SK-N-SH treated with all-trans-retinoic acid at 6 μM for 48 hours (cell line): ENCODE measurements at places on chromosomes 11 and 22.

DNA sequence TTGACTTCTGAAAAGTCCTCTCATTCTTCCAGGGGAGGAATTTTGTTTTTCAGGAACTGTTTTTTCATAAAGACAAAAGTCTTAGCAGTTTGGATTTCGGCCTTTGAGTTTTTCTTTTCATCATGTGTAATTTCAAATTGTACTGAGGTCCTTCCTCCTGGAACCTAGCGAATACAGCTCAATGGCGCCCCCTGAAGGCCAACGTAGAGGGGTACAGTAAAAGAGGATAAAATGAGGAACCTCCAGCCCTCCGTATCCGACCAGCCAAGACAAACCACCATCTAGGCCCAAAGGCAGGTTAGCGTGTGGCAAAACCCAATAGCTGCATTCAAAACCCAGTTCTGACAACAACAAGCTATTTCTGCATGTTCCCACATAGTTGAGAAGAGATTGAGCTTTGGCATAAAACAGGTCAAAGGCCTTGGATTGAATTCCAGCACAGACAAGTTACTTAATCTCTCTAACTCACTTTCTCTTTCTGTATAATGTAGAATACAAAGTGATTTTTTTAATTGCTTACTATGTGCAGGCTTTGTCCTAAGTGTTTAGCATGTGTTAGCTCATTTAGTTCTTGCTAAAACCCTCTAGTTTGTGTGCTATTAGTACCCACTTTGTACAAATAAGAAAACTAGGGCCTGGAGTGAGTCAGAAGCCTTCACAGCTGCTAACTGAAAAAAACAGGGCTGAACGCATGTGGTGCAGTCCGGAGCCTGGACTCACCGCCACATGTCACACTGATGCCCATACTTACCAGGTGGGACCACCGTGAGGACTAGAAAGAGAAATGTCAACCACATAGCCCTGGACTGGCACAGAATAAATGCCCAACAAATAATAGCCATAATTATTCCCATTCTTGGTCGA is 43.2 kb upstream of the ETS1 start:
- ATAC-seq: peak; percentile 96

- ATAC-seq: no peak
Observed at GRCh38 chr11:111836162-111836561, 35.2 kb downstream of the ALG9 start.

GRCh38 chr11:99325847-99326246 is 305.1 kb downstream of the CNTN5 start:
- ATAC-seq: no peak

DNA sequence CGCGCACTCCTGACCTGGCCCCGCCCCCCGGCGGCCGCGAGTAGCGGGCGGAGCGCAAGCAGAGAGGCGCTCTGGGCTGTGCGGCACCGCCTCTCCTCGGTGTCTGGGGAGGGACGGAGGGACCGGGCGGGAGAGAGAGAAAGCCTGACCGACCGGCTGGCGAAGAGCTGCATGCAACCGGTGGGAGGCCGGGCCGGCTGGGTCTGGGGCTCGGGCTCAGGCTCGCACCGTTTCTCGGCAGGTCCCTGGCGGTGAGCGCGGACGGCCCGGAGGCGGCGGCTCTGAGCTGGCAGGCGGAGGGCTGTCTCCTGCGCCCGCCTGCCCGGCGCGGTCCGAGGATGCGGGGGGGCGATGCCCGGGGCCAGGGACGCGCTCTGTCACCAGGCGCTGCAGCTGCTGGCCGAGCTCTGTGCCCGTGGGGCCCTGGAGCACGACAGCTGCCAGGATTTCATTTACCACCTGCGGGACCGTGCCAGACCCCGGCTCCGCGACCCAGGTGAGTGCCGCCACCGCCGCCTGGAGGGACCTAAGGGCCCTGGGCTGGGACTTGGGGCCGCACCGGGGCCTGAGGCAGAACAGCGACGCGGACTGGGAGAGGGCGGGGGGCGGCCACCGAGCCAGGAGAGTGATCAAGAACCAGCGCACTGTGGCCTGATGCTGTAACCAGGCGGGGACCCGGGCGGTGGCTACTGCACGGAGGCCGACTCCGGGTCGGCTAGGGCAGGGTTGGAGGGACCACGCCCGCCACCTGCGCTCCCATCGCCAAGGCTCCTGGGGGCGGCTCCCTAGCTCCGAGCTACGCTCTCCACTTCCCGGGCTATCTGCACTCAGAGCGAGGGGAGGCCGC is at the start of gene SYT9:
Gene SYT9 (plus strand): TSS at position 69 of the 847 bp plus-strand sequence. CDS start 283 bp downstream, at position 352.
- ATAC-seq: peak; percentile 89

DNA sequence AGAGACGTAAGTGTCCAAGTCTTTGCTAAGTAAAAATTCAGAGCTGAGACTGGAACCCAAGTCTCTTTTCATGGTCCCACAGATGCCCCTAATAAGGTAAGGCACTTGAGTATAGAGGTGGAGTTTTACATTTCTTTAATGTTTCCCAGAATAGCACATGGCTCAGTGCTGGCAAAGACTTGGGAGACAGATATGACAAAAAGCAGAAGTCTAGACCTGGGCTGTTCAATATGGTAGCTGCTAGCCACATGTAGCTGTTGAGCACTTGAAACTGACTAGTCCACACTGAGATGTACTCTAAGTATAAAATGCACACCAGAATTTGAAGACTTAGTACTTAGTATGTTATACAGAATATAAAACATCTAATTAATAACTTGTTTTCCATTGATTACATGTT is 17.6 kb downstream of the VSTM5 start:
- no peak for ATAC-seq

GRCh38 chr22:38569181-38569971 is 607 bp downstream of the DMC1 start:
- ATAC-seq: no peak

DNA sequence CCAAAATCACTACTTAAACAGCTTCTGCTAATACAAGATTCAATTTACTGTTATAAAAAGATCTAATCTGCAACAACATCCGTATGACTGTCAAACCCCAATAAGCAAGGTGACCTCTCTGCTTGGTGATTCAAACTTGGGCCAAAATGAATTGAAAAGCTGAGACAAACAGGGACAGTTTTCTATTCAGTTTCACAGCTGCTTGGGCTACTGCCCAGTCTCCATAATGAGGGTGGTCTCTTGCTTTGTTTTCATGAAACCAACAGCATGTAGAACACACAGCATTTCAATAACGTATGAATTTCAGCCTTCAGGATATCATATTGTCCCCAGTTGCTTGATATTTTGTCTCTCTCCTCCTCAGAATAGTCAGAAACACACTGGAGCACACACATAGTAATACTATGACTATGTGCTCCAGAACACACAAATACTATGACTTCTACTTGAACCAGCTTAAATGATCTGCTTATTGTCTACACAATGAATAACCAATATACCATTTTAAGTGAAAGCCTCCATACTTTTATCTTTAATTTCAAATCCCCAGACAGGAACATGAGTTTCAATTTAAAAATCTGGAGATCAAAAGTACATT is 285.0 kb downstream of the TTC28 start:
- no peak for ATAC-seq

- no peak for ATAC-seq
Observed at GRCh38 chr22:38449776-38450175, 5.2 kb downstream of the KCNJ4 start.

DNA sequence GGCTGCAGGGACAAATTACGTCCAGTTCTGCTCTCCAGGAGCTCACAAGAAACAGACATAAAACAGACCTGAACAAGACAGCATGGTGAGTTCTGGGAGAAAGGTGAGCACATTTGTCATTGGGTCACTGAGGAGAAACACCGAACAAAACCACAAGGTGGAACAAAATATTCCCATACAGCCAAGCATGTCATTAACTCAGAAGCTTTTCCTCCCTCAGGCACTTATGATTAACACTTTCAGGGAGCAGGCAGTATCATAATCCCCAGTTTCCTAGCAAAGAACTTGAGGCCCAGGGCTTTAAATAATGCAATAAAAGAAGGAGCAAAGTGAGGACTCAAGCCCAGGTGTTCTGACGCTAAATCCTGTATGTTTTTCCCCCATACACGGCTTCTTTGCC is 43.0 kb downstream of the P4HA3 start:
- ATAC-seq: no peak

GRCh38 chr22:33684087-33684486 is 236.2 kb downstream of the LARGE1 start:
- no peak for ATAC-seq

GRCh38 chr11:18223591-18224387 is 12.8 kb downstream of the SAA4 start:
- ATAC-seq: no peak

GRCh38 chr11:58490827-58491226 is 17.1 kb downstream of the OR5B21 start:
- ATAC-seq: no peak
